CD4-positive, alpha-beta T cell treated with Interleukin-1 beta for 1 hour (primary cell): ENCODE measurements at places on chromosomes 5 and 9.

- DNase-seq, result no peak
Observed at GRCh38 chr9:112120439-112120925, 54.6 kb downstream of the SUSD1 start.

- DNase-seq, result no peak
Observed at GRCh38 chr5:79872291-79872690, 118.8 kb downstream of the MTX3 start.

GRCh38 chr5:87183896-87184295 lies 83.8 kb upstream of the RASA1 start:
- no peak for DNase-seq

- no peak for DNase-seq
Observed at GRCh38 chr9:116251366-116251765, 97.8 kb downstream of the PAPPA start.

DNA sequence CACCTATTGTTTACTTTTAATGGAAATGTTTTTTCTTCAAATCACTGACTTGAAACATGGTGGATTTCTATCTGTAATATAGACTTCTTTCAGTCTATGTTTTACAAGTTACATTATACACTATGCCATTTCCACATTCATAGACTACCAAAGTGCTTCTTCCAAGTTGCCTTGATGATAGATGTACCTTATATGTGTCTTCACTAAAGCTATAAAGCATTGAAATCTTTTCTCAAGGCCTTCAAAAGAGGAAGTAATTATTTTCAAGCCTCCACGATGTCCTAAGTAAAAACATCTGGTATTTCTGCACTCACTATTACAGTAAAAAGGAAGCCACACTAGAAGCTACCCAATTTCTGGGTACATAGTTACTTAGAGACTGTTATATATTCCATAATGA lies 113.3 kb downstream of the FGF10 start:
- no peak for DNase-seq

DNA sequence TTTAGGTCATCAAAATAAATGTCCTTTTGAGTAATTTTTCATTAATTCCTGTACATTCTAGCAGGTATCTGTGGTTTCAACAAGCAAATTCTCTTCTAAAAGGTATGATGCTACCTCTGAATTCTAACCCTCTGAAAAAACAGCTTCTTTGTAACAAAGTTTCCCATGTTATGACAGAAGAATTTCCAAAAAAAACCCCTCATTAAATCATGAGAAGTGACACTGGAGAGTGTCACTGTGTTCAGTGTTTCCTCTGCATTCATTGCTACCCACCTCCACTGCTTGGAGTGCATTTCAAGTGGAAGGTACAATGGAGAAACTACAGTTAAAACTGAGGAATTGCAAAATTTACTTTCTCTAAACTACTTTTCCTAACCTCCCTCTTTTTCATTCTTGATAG lies 10.1 kb downstream of the CDKN2A start:
- no peak for DNase-seq

DNA sequence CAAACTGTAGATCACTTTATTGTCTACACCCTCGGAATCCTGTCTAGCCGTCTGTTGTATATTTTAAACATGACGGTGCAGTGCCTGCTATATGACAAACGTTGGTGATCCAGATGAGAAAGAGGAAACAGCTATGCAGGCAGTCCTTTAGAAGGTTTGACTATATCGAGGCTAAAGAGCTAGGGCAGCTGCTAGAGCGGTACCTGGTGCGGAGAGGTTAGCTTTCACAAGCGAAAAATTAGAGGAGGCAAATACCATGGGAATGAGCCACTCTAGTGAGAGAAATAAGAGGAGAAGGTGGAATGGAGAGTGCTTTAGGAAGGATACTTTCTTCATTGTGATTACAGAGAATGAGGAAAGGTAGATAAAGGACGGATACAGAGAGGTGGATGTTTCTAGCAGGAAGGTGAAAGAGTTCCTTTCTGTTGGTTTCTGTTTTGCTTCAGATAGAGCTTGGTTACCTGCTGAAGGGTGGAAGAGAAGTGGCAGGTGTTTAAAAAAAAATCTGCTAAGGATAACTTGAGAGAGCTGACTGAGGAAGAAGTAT lies 959 bp upstream of the FBXL17 start:
- DNase-seq, result peak; percentile 42

DNA sequence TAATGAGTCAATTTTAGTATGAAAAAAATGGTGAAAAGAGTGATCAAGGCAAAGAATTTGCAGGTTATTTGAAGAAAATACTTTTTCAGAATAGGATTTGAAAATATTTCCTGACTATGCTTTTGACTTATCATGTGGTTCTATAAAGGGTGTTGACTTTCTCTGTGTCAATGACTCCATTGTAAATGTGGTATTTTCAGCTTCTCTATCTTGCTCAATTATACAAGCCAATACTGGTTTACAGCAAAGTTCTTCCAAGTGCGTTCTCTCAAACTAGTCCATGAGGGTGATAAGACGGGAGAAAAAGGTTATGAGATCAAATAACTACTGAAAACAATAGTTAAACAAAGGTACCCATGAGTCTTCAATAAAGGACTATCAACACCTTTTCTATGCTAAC lies 21.7 kb downstream of the IL33 start:
- no peak for DNase-seq

DNA sequence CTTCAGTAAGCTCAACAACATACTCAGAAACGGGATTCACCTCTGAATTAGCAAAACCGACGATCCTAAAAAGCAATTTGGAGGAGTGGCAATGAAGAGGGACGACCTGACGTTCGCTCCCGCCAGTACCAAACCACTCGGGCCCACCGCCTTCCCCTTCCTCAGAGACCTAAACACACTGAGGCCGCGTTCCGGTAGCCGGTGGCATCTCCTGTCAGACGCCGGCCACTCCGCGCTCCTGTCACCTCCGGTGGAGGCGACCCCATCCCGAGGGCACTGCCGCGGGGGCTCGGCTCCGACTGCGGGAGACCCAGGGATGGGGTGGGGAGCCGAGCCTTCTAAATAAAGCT lies 617 bp downstream of the PPP6C start:
- DNase-seq, result peak; percentile 14

DNA sequence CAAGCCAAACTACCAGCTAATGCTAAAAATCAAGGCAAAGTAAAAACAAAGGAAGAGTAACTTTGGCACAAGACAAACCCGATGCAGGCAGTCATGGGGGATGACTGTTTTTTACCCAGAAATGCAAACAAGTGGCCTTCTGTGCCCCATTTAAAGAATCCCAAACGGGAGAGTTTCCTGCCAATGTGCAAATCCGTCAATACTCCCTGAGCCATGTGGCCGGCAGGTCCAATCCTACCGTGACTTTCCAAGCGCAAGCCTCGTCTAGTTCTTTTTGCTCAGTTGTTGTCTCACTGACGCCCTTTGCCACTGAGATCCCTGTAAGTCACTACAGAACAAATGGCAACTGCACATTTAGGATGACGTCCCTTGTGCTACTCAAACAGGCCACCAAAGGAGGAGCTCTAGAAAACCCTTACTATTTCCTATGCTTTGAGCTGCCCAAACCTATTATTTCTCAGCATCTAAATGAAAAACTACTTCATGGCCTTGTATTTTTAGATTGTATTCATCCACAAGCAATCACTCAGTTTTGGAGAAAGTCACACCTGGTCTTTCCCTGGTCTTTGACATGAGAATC lies 43.4 kb downstream of the OTULIN start:
- no peak for DNase-seq

DNA sequence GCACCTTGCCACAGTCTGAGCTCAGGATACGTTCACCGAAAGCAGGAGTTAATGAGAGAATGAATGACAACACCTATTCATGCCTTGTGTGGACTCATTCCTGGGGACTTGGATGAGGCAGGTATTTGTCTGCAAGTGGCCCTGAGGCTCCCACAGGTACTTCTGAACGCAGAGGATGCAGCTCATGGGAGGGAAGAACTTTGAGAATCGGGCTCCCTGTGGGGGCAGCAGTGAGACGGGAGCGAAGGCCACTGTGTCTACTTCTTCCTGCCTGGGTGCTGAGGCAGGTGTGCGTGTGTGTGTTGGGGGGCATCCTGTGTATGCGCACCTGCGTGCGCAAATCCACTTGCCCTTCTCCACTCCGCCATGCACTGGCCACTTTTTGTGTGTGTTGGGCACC lies 42.2 kb downstream of the PTPN3 start:
- DNase-seq, result no peak

- DNase-seq, result no peak
Observed at GRCh38 chr5:114335391-114335790, 26.5 kb upstream of the KCNN2 start.

DNA sequence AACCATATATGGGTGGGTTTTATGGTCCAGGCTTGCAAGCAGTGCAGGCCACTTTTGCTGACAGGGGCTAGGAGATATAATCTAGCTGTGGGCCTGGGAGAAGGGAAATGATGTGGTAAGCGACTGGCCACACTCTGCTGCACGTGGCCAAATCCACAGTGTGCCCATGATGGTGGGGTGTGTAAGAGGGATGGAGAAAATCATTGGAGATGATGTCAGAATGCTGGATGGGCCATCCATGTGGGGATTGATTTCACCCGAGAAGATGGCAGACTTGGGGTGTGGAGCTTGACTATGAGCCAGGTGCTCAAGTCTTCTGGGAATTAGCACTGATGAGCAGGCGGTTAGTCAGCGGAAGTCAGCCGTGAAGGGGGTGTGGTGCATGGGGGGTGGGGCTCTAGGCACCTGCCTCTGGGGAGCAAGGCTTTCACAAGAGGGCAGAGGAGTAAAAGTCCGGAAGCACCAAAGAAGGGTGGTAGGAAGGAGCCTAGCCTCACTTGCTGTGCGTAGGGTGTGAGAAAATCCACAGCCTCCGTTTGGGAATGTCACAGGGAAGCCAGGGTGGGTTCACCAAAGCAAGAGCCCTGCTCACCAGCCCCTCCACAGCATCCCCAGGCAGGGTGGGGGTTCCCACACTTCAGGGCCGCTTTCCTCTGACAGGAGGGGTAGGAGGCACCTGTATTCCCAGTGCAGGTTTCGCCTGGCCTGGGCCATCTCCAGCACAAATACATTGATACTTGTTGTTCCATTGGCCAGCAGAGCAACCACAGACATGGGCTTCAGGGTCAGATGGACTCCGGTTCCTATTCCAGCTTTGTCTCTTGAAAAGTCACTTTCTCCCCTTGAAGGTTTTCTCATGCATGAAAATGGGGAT lies 44.5 kb upstream of the ANGPTL2 start:
- DNase-seq, result peak; percentile 69

GRCh38 chr5:77957-78804 lies 13.8 kb upstream of the PLEKHG4B start:
- DNase-seq, result no peak
